Mammary epithelial cell (primary cell): ENCODE measurements at places on chromosomes 5 and 9. TPM values are rescaled to one million over a fixed set of nuclear protein-coding genes. Genes with fewer than 3 reads are reported as not detected.

Gene ORM2
- polyA plus RNA-seq, result not detected

Gene UCK1
- polyA plus RNA-seq, result 22.9 TPM

Gene DMGDH
- not detected for polyA plus RNA-seq

Gene C9orf153
- not detected for polyA plus RNA-seq

Gene THBS4
- polyA plus RNA-seq, result 0.23 TPM

Gene PCYOX1L
- 17.2 TPM for polyA plus RNA-seq

Gene SLC6A18
- polyA plus RNA-seq, result not detected

Gene PTAR1
- polyA plus RNA-seq, result 9.0 TPM

Gene ABL1
- 19.4 TPM for polyA plus RNA-seq

Gene RALGPS1
- polyA plus RNA-seq, result 0.39 TPM

Gene MZB1
- polyA plus RNA-seq, result not detected

Gene FGF18
- polyA plus RNA-seq, result not detected
